Suppressor macrophage (primary cell): ENCODE measurements at places on chromosomes 6 and 20.

DNA sequence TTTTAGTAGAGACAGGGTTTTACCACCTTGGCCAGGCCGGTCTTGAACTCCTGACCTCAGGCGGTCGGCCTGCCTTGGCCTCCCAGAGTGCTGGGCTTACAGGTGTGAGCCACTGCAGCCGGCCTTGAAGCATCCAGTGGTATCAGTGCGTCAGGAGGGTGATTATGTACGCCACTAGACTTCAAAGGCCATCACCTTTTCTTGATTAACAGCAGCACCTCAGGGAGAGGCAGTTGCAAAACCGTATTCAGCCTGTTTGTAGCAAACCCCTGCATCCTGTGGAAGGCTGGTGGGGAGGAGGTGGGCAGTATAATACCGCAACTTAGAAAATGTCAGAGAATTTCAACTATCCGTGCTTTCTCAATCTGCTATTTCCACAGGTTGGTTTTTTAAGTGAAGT, 27.3 kb upstream of the SHLD1 start:
- DNase-seq, result no peak

DNA sequence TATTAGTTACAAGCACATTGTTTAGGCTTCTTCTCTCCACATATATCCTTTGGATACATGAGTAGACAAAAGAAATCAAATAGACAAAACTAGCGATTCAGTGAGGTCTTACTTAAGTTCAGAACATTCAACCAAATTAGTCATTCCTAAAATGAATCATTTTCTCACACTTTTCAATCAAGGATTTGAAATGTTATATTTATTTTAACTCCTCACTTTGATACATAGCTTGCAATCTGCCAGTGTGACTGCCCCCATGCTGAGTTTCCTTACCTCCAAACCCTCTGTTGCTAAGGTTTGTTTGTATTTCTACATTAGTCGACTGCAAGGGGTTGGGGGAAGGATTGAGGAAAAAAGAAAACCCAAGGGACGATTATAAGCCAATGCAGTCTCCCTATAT, 3.5 kb upstream of the MOXD1 start:
- DNase-seq, result no peak

GRCh38 chr6:1437553-1438406, 48.4 kb downstream of the FOXF2 start:
- no peak for DNase-seq

DNA sequence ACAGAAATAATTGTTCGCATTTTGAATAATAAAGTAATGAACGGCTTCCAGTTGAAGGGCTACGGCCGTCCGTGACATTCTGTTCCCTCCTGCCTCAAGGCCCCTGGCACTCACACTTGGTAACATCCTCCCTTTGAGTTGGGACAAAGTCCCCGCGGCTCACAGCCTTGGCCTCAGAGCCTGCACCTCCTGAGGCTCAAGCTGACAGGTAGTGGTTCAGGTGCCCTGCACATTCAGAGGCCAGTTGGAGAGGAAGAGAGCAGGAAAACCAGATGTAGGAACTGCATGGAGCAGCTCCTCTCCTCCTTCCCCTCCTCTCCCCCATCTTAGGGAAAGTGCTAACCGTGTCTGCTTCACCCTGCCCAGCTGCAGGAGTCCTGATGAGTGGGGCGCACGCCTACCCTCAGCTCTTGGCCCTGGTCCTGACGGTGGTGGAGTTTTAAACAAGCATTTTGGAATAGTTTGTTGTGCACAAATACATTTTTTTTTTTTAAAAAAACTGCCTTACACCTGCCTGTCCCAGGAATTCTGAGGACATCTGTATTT, 393.1 kb downstream of the SMOC2 start:
- DNase-seq, result no peak

DNA sequence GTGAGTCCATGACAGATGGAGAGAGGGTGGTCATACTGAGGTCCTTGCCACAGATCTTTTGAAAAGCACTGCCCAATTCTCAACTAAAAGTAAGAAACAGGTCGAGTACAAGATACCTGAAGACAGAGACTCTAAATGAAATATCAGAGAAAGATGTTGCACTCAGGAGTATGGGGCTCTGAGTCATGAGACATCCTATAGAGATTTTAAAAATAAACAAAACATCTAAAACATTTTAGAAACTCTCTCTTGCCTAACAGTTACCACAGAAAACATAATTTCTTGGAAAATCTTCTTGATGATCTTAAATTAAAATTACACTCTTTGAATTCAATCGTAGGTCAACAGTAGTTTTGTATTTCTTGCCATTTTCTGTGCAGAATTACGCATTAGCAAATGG, 348.9 kb upstream of the MARCKS start:
- no peak for DNase-seq

GRCh38 chr20:62704341-62704948, 4.2 kb upstream of the NTSR1 start:
- DNase-seq, result peak; percentile 72

GRCh38 chr20:1014471-1014870, 12.4 kb upstream of the RSPO4 start:
- no peak for DNase-seq
